Purkinje cell (primary cell): ENCODE measurements at places on chromosomes 16 and 17. TPM values are rescaled to one million over a fixed set of nuclear protein-coding genes. Genes with fewer than 3 reads are reported as not detected.

Gene SLC12A3
- polyA plus RNA-seq = 0.09 and 0.20 TPM in 2 replicates

Gene MPG
- 2.1 and 5.7 TPM in 2 replicates for polyA plus RNA-seq

Gene NCBP3
- 6.3 and 8.6 TPM in 2 replicates for polyA plus RNA-seq

Gene CCL4
- not detected in 2 replicates for polyA plus RNA-seq

Gene KRTAP3-2
- not detected in 2 replicates for polyA plus RNA-seq

Gene CASKIN2
- polyA plus RNA-seq = 0.17 and 0.27 TPM in 2 replicates

Gene AANAT
- not detected in 2 replicates for polyA plus RNA-seq

Gene PRDM7
- 0.18 TPM in 1 of 2 replicates, not detected in the other for polyA plus RNA-seq

Gene OR2C1
- polyA plus RNA-seq = not detected in 2 replicates

Gene SLC38A8
- polyA plus RNA-seq = not detected in 2 replicates

Gene EARS2
- polyA plus RNA-seq = 10.4 and 13.6 TPM in 2 replicates

Gene KRTAP9-9
- not detected in 2 replicates for polyA plus RNA-seq

Gene C16orf46
- 3.2 and 5.8 TPM in 2 replicates for polyA plus RNA-seq

Gene GSG1L
- polyA plus RNA-seq = 0.16 TPM in 1 of 2 replicates, not detected in the other

Gene VWA3A
- 0.70 and 0.74 TPM in 2 replicates for polyA plus RNA-seq

Gene TNFRSF13B
- not detected in 2 replicates for polyA plus RNA-seq

Gene TMEM100
- 0.19 TPM in 1 of 2 replicates, not detected in the other for polyA plus RNA-seq

Gene USP6
- 1.7 and 2.3 TPM in 2 replicates for polyA plus RNA-seq

Gene CACNG3
- 17.6 TPM in 1 of 2 replicates, not detected in the other for polyA plus RNA-seq

Gene COG1
- 26.0 and 49.5 TPM in 2 replicates for polyA plus RNA-seq

Gene PCGF2
- polyA plus RNA-seq = 1.1 and 11.2 TPM in 2 replicates

Gene C16orf89
- 3.8 and 5.6 TPM in 2 replicates for polyA plus RNA-seq

Gene AIPL1
- not detected in 2 replicates for polyA plus RNA-seq

Gene GNPTG
- 24.3 and 38.4 TPM in 2 replicates for polyA plus RNA-seq

Gene SBK1
- 3.2 and 6.9 TPM in 2 replicates for polyA plus RNA-seq

Gene UMOD
- polyA plus RNA-seq = not detected in 2 replicates

Gene TIMP2
- 8.4 and 15.3 TPM in 2 replicates for polyA plus RNA-seq

Gene KRT33A
- not detected in 2 replicates for polyA plus RNA-seq

Gene SEPTIN12
- not detected in 2 replicates for polyA plus RNA-seq

Gene GP1BA
- polyA plus RNA-seq = 0.31 and 0.38 TPM in 2 replicates

Gene CCL17
- not detected in 2 replicates for polyA plus RNA-seq

Gene ST6GALNAC2
- not detected in 2 replicates for polyA plus RNA-seq

Gene TP53TG3
- polyA plus RNA-seq = not detected in 2 replicates

Gene CHST5
- 0.14 TPM in 1 of 2 replicates, not detected in the other for polyA plus RNA-seq

Gene CD79B
- polyA plus RNA-seq = not detected in 2 replicates

Gene GAST
- polyA plus RNA-seq = not detected in 2 replicates

Gene MYH8
- polyA plus RNA-seq = not detected in 2 replicates

Gene SLC13A2
- not detected in 2 replicates for polyA plus RNA-seq

Gene EFCAB5
- 0.51 TPM in 1 of 2 replicates, not detected in the other for polyA plus RNA-seq

Gene ZP2
- polyA plus RNA-seq = 0.11 and 2.2 TPM in 2 replicates

Gene SAMD14
- polyA plus RNA-seq = not detected in 2 replicates

Gene CCL23
- polyA plus RNA-seq = not detected in 2 replicates

Gene SLC5A2
- 8.3 and 9.3 TPM in 2 replicates for polyA plus RNA-seq

Gene GUCY2D
- not detected in 2 replicates for polyA plus RNA-seq
